ENCODE measurements at places on chromosomes 5 and 9.
A peak's percentile ranks its signal among the peaks of the same experiment; 100 is the strongest.

DNA sequence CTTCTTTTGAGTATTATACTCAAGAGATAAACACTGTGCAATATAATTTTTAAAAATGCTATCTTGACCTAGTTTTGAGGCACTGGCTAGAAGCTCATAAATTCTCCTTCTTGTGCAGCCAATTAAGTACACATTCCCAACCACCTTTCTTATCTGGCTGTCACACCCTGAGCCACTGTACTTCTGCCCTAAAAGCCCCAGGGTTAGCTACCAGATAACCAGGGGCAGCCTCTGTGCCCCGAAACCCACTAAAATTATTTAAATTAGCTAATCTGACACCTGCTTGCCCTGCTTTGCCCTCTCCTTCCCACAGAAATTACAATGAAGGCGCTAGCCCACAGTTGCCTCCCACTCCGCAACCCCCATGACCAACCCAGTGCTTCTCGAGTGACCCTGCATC is 597.3 kb upstream of the TYRP1 start:
- no peak for DNase-seq

DNA sequence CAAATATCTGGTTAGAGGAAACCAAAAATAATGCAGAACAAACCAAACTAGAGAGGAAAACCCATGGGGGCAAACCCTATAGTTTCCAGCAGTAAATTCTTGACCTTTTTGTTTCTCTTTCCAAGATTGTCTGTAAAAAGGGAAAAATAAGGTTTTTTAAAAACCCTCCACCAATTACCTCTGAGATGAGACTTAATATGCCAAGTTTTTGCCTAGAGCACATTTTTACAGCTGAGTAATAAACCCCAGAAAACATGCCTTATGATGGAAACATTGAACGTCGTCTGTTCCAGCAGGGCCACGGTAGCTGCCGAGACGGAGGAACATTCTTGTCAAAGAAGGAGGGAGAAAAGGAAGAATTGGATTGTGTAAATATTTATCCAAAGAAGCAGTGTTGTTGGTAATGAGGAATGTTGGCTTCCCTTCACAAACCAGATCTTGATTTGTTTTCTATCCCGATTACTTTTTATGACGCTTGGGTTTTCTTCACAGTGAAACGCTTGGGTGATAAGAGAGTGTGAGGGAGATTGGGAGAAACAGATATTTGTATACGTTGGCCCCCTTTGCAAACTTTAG is 17.3 kb upstream of the MSX2 start:
- no peak for DNase-seq

GRCh38 chr5:35822511-35822910 is 34.2 kb upstream of the IL7R start:
- no peak for DNase-seq

DNA sequence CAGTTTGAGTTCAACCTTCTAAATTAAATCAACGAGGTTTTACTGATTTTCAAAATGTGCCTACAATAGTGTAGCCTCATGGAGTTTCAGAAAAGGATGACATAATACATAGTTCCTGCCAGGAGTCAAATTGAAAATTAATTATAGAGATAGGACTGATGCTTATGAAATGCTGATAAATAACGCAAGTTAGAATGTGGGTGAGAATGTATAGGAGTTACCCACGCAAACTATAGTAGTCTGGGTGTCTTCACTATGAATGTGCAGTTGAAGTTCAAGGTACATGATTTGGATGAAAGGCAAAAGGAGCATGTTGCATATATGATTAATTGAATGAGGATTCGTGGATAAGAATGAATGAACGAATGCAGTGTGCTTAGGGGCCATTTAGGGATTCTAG is 95.7 kb downstream of the SV2C start:
- no peak for DNase-seq

DNA sequence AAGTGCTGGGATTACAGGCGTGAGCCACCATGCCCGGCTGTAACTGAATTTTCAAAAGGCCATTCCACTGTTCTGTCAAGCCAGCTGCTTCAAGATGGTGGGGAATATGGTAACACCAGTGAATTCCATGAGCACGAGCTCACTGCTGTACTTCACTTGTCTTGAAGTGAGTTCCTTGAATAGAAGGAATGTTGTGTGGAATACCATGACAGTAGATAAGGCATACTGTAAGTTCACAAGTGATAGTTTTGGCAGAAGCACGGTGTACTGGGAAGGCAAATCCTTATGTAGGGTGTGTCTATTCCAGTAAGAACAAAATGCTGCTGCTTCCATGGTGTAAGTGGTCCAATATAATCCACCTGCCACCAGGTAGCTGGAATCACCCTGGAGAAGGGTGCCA is 6.6 kb upstream of the PRXL2C start:
- no peak for DNase-seq

DNA sequence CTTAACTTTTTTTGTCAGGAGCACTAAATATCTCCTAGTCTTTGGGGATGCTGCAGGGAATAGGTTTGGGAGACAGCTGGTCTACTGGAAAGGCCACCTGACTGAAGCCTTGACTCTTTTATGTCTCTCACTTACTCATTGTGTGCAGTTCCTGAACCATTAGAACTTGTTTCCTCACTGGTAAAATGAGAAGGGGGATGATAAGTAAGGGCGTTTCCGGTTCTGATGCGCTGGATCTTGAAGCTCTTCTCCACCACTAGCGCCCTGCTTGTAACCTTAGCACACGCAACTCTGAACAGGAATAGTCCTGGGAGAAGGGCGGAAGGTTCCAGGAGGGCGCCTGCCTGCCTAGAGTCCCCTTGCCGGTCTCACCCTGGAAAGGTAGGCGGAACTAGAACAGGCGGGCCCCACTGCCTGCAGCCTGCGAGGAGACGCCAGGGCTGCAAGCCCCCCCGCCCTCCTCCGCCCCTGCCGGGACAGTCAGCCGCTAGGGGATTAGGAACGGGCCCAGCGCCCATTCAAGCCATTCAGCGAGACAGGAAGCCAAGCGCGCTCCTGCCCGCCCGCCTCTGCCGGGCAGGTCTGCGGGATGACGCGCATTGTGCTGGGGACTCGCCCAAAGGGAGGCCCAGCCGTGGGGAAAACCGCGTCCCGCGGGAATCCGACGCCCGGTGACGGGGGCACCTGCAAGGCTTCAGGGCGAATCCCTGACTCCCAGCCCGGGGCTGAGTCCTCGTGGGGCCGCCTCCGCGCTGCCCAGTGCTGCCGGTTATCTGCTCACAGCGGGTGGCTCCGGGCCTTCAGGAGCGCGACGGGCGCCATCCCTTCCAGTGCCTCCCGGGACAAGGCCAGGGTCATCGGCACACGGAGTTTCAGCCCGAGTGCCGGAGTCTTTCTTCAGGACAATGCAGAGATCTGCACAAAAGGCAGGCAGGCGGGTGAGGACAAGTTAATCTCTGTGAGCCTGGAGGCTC is 44.0 kb upstream of the XPA start:
- DNase-seq: peak; percentile 81

DNA sequence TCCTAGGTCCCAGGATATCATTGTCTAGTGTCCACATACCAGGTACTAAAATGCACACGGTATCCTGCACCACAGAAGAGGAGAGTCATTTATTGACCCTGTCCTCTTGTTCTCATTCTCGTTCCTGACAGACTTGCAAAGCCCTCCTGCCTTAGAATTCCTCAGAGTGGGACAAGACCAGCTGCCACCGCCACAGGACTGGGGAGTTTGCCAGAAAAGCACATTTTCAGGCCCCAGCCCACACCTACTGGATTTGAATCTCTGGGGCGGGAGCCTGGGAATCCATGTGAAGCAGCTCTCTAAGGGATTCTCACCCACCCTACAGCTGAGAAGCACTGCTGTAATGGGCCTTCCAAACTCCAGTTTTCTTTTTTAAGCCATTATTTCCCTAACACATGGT is 68.0 kb upstream of the FANCC start:
- DNase-seq: no peak

All from left ventricle myocardium superior (tissue), 1 donor.